ENCODE measurements at places on chromosomes 6 and 20. TPM values are rescaled to one million over a fixed set of nuclear protein-coding genes. Genes with fewer than 3 reads are reported as not detected.

- no peak for DNase-seq
Measured at GRCh38 chr6:109963598-109964170, 14.4 kb upstream of the GPR6 start.

DNA sequence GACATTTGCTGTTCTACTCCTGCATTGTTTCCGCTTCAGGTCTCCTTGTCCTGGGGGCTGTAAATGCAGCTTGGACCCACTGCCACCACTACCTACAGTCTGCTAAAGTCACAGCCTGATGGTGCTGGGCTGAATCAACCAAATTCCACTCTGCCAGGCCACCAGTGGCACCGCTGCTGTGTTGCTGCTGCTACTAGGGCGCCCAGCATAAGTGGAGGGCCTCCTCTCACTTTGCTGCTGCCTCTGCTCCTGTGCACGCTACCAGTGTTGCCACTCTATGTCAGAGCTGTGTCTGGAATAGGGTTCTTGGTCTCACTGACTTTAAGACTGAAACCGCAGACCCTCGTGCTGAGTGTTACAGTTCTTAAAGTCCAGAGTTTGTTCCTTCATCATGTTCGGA lies 1.4 kb upstream of the SSR1 start:
- DNase-seq, result no peak

- DNase-seq, result no peak
Measured at GRCh38 chr20:3902446-3902845, 13.3 kb downstream of the PANK2 start.

DNA sequence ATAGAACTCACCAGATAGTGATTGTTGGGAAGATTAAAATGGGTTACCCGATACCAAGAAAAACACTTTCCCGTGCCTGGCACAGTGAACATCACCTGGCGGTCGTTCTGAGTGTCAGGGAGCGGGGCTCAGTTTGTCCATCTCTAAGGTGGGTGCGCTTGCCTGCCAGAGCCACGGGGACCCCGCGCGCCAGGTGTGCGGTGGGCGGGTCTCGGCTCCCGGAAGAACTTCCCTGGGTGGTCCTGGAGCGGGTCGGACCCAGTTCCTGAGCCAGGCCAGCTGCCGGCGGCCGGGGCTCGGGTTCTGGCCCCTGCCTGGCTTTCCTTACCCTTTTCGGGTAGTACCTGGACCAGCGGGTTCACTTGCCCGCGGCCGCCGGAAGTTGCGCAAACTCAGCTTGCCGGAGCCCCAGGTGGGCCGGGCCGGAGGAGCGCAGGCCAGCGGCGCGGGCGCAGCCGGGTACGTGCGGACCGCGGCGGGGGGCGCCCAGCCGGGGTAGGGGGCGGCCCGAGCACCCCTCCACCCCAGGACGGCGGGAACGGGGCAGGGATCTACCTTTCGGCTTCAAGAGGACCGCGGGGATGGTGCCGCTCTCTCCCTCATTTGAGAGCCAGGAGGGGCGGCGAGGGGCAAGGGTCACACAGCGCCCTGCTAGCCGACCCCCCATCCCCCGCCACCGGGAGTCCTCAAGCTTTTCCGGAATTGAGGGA lies 7.5 kb downstream of the FAM110A start:
- DNase-seq, result no peak

- DNase-seq, result no peak
Measured at GRCh38 chr20:33964441-33964840, 29.3 kb upstream of the RALY start.

- no peak for DNase-seq
Measured at GRCh38 chr6:67412035-67412434, 1223.0 kb upstream of the ADGRB3 start.

GRCh38 chr6:150252714-150253444 lies 110.0 kb downstream of the PPP1R14C start:
- DNase-seq, result no peak

DNA sequence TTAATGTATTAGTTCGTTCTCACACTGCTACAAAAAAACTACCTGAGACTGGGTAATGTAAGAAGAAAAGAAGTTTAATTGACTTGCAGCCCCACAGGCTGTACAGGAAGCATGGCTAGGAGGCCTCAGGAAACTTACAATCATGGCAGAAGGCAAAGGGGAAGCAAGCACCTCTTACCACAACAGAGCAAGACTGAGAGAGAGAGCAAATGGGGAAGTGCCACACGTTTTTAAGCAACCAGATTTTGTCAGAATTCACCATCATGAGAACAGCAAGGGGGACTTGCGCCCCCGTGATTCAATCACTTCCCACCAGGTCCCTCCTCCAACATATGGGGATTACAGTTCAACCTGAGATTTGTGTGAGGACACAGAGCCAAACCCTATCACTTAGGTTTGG lies 70.8 kb upstream of the SRSF6 start:
- DNase-seq, result no peak

GRCh38 chr6:158372574-158372973 lies 60.3 kb downstream of the TULP4 start:
- DNase-seq, result no peak

DNA sequence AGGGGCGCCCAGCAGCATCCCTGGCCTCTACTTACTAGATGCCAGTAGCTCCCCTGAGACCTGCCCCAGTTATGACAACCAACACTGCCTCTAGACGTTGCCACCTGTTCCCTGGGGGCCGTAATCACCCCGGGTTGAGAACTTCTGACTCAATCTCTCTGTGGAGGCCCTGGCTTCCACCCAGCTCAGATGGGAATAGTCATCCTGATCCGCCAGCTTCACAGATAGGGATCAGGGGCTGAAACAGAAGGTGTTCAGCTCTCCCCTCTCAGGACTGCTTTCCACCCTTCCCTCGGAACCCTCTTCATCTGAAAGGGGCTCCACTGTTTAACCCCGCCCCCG lies 3.3 kb downstream of the CAPN11 start:
- no peak for DNase-seq

DNA sequence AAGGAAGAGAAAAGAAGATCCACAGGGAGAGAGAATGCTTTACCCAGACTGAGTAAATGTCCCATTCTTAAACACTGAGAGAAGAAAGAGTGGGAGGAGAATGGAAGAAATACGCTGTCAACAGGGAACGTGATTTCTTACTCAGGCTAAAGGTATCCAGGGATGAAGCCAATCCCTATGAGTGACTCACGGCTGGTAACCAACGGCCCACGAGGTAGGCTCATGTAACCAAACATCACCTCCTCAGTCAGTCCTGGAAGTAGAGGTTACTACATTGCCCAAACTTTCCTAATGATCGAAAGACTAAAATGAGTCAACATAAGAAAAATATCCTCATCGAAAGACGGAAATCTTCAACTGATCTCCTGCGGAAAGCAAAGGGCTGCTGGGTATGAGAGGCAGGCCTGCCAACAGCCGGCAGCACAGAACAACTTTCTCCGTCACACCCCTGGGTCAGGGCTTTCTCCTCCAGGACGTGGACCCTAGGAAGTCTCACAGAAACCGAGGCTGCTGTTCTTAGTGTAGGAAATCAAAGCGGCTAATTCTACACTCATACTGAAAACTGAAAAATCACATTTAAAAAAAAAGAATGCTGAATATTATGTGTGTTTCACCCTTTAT lies 292.6 kb downstream of the GMDS start:
- DNase-seq, result no peak

- DNase-seq, result no peak
Measured at GRCh38 chr6:43940393-43941087, 170.5 kb downstream of the VEGFA start.

DNA sequence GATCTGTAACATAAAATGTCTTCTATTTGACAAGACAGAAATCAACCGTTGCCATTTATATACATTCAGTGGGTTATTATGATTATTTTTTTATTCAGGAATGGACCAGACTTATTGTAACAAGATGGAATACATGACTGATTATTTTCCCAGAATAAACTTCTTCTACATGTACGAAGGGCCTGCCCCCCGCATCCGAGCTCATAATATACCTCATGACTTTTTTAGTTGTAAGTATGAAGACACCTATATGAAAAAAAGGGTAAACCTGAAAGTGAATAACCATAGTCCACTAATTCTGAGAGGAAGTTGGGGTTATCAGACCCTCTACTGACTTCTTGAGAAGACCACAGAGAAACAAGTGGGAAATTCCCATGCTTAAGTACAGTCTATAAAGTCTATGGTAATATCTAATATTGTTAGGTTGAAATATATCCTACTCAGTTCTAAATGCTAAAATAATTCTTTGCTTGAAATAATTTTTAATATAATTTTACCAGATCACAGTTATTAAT lies 15.9 kb downstream of the OR2A4 start:
- no peak for DNase-seq

DNA sequence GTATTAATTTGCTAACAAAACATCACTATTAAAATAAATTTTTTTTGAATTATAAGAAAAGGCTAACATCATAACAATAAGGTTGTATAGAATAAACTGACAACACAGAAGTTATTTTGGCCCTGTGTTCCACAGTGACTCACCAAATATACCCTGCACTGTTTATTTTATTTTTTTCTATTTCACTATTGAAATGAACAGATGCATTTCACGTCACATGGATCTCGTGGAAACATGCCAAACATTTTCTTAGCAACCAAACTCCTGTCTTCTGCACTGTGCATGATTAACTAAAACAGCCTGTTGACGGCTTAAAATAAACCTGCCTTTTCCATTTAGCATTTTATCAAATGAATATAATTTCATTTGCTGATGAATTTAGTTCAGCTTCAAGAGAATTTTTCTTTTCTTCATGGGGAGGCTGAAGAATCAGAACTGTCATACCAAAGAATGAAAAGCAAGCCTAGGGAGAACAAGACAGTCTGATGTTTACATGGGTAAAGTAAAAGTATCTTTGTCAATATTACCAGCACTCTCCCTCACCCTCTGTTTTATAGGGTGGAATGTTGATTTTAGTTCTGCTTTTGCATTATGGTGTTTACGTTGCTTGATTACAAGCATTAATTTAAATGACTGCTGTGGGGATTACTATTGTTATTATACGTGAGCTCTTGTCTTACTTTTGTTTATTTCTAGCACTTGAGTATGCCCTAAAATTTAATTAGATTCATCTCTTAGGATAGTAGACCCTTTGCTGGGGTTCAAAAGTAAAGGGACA lies 115.3 kb downstream of the LCA5 start:
- peak; percentile 69 for DNase-seq

DNA sequence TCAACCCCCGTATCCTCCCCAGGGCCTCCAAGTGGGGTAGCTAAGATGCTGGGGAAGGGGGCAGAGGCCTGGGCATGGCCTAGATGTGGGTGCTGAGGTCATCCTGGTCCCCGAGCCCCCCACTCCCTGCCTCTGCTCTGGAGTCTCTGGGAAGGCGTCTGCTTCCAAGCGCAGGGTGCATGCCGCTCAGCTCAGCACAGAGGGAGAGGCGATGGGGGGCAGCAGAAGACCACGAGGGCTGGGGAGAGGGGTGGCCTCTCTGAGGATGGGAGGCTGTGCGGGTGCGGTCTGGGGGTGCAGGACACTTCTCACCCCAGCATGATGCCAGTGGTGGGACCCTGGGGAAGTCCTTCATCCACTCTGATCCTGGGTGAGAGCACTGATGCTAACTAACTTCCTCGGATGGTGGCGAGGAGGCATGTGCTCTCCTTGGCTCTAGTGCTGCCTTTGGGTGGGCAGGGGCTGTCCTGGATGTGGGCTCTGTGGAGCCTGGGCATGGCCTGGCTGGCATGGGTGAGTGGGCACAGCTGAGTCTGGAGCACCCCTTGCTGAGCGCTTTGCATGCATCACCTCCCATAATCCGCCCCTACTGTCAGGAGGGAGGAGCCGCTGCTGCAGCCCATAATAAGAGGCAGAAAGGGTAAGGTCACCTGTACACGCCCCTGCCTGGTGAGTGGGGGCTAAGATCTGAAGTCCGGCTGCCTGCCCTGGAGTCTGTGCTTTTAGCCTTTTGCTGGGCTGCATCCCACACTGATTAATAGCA lies 34.7 kb downstream of the EFCAB8 start:
- DNase-seq, result no peak

- no peak for DNase-seq
Measured at GRCh38 chr6:100509101-100509500, 44.4 kb upstream of the SIM1 start.

- DNase-seq, result no peak
Measured at GRCh38 chr6:137358273-137358672, 135.9 kb downstream of the OLIG3 start.

DNA sequence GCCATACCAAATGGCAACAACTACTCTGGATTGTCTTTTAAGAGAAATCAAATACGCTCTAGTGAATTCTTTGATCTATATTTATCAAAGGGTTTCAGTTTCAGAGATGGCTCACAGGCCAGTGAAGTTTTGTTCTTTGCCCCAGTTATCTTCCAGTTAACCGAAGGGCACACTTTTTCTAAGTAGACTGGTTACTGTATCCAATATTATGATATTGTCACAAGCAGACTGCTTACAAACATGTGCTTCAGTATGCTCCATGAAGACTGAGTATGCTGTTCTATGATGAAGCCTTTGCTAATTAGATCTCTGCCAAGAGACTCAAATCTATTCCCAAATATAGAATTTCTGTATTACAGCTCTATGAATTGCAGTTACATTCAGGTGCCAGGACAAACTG lies 181.1 kb downstream of the REV3L start:
- no peak for DNase-seq

GRCh38 chr6:56263596-56264315 lies 16.4 kb upstream of the COL21A1 start:
- DNase-seq, result no peak

GRCh38 chr20:35840421-35840820 lies 68.6 kb downstream of the PHF20 start:
- DNase-seq, result no peak

DNA sequence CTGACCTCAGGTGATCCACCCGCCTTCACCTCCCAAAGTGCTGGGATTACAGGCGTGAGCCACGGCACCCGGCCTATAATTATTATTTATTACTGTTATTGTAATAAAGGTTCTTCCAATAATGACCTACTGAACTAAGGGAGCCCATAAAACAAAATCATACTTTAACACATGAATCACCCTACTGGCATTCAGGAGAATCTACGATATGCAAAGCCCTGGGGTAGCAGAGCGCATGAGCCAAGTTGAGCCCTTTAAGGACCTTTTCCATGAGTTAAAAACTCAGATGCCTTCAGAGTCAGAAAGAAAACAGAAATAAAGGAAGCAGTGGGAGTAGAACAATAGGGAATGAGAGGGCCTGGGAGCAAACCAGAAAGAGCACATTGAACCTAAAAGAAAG lies 41.5 kb downstream of the SNRPB start:
- DNase-seq, result no peak

VSX1 gene
- not detected for total RNA-seq

ZFAND3 gene
- total RNA-seq, result 105 TPM

CST4 gene
- 3.7 TPM for total RNA-seq

GSTA3 gene
- total RNA-seq, result not detected

DLL1 gene
- total RNA-seq, result 13.0 TPM

PPP1R10 gene
- 95.6 TPM for total RNA-seq

MMP24 gene
- 1.6 TPM for total RNA-seq

TCF15 gene
- 0.37 TPM for total RNA-seq

GZF1 gene
- total RNA-seq, result 13.0 TPM

TMEM74B gene
- total RNA-seq, result 2.0 TPM

PPP1R14C gene
- total RNA-seq, result 0.37 TPM

TTPAL gene
- 14.8 TPM for total RNA-seq

Measured in mucosa of gallbladder (tissue), 1 donor.